ENCODE measurements at places on chromosomes 1 and 21.

GRCh38 chr1:106225403-106225802 is 831.1 kb upstream of the PRMT6 start:
- DNase-seq, result no peak

- no peak for DNase-seq
Measured at GRCh38 chr1:156643778-156644092, 1.8 kb downstream of the BCAN start.

DNA sequence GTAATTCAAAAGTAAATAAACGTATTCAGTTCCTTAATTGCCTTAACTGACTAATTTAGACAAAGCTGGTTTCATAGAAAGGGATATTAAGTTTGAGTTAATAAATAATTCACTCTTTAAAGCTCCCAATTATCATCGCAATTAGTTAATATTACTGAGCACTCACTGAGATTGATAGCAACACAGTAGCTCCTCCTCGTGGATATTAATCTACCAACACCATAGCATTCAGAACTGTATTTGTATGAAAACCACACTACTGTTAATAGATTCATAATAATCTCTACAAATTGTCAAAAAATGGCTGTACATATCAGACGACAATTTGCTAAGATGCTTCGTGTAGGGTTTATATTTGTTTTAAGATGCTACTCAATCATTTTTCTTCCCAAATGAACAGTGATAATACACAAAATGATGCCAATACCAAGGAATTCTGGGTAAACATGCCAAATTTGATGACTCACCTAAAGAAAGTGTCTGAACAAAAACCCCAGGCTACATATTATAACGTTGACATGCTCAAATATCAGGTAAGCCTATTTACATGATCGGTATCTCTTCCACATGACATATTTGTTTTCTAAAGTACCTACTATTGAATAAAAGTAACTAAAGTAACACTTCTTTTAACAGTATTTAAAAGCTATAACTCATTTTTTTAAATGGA is 18.8 kb upstream of the DYNLT5 start:
- no peak for DNase-seq

DNA sequence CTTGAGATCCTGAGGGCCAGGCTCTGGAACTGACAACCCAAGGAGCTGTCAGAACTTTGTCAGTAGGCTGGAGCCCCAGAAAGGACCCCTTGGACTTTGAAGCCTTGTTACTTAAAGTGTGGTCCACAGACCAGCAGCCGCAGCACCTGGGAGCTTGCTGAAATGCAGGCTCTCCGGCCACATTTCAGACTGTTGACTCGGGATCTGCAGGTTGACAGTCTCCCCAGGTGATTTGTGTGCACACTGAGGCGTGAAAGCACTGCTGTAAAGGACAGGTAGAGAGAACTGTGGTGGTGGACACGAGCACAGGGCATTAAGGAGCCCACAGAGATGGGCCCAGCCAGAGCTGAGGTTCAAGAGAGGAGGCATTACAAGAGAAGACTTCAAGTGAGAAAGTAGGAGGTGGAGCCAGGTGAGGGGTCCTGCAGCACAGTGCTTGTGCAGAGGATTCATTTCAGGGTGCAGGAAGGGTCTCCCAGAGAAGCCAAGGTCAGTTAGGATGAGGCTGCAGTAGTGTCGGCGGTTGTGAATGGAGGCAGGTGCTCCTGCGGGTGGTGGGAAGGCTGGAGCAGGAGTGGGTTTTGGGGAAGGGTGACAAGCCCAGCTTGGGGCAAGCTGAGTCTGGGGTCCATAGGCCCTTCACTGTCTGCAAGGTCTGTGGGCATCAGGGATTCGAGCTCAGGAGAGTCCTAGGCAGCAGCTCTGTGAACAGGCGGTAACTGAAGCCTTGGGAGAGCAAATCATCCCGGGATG is 4.6 kb downstream of the HYI start:
- DNase-seq, result no peak

DNA sequence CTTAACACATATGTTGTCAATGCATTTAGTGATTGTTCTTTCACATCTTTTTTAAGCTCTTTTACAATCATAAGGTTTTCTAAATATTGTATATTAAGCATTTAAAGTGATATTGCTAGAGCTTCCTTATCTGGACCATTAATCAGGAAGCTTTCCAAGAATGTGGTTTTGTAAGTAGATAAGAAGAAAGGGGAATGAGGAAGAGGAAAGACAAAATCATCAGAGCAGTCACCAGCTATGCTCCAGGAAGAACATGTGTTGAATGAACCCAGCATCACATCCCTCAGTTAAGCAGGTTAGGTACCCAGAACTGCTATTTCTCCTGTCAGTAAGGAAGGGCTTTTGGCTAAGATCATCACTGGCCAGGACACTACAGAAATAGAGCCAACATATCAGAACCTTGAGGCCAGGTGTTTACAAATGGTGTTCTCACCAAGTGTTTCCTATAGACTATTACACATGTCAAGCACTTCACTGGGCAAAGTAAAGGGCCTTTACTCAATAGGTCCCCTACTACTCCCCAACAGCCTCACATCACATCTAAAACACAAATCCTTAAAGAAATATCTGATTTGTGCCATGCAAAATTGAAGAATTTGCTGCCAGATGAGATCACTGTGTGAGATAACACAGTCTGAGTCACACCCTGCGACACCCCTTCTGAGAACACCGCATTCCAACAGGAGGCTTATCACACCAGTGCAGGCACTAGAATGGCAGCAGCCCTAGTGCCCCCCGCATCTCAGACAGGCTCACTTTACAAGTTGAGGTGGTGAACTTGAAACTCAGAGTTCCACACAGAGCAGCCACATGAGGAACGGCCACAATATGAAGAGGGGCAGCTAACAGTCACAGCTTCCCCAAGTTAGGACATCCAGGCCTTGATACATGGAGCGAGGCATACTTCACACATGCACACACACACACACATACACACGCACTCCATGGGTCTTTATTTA is 1.8 kb upstream of the SPRR2A start:
- no peak for DNase-seq

All from fibroblast of gingiva (primary cell).